ENCODE measurements at places on chromosomes 12 and 14.

- DNase-seq: no peak
Measured at GRCh38 chr12:93375906-93376305, 1.8 kb upstream of the NUDT4 start.

DNA sequence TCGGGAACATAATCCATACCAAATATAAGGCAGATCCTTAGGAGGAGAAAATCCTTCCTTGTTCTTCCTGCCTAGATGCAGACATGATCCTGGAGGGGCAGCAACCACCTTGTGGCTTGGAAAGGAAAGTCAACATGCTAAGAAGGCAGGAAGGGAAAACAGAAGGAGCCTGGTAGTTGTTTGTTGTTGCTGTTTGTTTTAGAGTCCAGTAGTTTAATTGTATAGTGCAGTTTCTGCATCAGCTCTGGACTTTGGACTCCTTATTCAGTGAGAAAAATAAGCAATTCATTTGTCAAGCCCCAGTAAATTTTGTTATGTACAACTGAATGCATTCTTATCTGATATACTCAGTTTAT lies 45.7 kb upstream of the APPL2 start:
- DNase-seq: no peak

DNA sequence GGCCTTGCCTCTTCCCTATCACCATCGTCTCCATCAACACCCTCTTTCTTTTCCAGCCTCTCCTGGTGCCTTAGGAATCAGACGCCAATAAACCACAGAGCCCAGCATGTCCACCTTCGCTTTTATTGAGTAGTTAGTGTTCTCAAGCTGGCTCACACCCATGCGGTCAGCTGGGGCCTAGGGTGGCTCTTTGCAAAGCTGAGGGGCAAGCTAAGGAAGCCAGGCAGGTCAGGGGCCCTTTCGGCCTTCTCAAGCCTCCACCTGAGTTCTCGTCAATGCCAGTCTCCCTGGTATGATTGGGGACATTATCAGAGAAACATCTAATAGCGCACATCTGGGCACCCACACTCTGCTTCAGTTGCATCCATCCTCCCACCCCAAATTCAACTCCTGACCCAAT lies 737 bp upstream of the TEX52 start:
- no peak for DNase-seq

DNA sequence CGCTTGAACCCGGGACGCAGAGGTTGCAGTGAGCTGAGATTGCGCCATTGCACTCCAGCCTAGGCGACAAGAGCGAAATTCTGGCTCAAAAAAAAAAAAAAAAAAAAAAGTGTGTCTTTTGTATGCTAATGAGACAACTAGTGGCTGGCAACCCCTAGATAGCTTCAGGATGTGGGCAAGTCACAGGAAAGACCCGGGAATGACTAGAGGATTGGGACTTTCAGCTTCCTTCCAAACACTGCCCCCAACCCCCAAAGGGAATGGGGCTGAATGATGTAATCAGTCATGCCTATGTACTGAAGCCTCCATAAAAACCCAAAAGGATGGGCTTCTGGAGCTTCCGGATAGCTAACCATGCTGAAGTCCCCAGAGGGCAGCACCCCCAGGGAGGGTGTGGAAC lies 28.6 kb downstream of the USP44 start:
- DNase-seq: no peak

DNA sequence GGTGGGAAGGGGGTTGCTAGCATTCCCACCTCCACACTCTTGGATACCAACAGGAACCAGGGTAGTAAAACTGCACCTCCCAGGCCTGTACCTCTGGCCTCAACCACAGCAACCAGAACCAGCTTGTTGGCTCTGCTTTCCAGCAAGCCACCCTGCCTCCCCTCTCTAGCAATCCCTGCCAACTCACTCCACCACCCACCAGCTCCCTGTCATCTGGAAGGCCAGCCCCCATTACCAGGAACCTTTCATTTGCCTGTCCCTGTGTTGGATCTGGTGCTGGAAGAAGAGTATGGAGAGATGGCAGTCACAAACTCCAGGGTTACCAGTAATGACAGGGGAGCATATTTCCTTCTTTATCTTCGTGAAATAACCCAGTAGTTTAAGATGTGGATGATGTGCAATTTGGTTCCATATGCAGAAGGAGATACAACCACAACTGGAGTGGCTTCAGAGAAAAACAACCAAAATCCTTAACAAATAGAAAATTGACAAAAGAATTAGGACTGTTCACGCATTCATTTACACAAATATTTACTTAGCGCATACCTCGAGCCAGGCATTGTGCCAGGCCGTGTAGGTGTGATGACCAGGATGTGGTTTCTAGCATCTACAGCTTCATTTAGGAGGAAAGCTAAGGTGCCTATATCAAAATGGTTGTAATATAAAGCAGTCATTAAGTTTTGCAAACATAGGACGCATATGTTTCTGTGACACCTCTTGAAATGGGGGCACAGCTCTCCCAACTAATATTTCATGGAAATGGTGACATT lies 3.4 kb downstream of the B4GALNT3 start:
- DNase-seq: no peak

DNA sequence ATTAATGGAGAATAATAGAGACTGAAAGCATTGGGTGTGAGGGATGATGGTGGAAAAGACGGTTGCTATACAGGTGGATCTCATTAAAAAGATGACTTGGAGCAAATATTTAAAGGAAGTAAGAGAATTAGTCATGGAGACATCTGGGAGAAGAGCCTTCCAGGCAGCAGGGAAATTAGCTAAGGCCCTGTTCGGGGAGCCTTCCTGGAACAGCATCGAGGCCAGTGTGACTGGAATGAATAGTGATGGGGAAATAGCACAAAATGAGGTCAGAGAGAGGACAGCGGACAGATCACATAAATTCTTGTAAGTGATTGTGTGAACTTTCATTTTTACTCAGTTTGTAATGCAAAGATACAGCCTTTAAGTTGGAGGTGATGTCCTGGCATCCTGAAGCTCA lies 842.3 kb downstream of the SLC6A15 start:
- DNase-seq: no peak

DNA sequence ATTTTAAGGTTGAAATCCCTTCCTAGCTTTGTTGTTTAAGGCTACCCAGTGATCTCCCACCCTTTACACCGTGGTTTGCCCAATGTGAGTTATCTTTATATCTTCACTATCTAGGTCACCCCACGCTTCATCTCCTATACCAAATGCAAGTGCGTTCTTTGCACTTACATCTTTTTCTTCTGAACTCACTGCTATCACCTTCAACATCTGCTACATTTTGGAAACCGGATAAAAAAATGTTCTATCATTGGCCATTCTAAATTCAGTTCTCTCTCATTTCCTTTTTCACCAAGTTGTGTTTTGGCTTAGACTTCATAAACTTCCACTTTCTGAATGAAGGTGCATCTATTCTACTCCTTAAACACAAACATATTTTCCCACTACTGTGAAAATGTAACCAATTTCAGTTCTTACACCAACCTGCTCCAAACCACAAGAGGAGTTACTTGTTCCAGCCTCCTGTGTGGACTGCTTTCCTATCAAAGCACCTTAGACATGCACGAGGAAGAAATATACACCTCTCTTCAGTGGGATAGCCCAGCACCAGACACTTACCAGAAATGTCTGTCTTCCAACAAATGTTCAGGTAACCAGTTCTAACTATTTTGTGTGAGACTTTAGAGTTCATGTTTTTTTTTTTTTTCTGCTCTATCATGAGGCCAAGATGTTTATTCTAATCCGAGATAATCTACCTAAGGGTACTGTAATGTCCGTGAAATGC lies 21.9 kb downstream of the CLEC9A start:
- no peak for DNase-seq

DNA sequence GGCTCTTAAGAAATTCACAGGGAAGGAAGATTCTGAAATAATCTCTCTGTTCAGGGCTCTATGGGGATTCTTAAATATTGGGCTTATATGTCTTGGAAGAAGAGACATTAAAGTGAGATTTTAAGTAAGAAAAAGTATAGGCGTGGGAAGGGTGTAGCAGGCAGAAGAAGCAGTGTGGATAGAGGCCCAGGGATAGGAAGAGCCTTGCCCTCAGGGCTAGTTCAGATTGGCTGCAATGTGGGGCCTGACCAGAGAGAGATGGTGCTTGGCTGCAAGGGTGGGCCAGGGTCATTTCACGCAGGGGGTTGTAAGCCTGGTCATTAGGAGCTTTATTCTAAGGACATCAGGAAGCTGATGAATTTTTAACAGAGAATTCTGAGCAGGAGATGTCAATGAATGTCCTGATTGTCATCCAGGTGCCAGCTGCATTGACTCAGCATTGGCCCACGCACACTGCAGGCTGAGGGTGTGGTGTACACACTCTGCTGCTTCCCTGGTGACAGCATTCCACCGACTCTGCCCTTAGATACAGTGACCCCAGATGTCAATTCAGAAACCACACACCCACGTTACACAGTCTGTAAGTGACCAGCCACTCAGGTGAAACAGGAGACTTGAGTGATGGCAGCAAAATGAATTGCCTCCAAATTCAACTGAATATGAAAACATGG lies 582.5 kb downstream of the NRXN3 start:
- no peak for DNase-seq

DNA sequence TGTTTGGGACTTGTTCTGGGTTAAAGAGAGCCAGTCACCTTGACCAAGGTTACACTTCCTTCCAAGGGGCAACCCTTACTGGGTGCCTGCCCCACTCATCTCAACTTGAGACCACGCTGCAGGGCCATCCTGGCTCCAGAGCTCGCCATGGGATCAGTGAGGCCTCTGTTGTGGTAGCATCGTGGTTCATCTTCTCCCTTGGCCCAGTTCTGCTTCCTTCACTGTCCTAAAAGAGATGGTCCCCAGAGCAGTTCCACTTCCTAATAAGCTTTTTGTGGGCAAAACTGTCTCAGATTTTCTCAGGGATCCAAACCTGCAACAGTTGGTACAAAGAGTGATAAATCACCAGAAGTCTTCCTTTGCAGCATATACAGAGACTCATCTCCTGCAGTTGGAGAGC lies 165.9 kb upstream of the TMEM260 start:
- DNase-seq: no peak

- no peak for DNase-seq
Measured at GRCh38 chr14:72708708-72709475, 185.0 kb downstream of the DPF3 start.

- DNase-seq: no peak
Measured at GRCh38 chr14:79852950-79853744, 358.2 kb downstream of the DIO2 start.

All from activated T-cell treated with anti-CD3 and anti-CD28 coated beads, Interleukin-2, amount 50 U/mL, for 48 hours (primary cell).